ENCODE measurements at places on chromosomes 16 and 17.
A peak's percentile ranks its signal among the peaks of the same experiment; 100 is the strongest.

GRCh38 chr17:6427279-6427781, 7.6 kb downstream of the AIPL1 start:
- DNase-seq = peak; percentile 51

GRCh38 chr17:40623419-40624210, 24.0 kb downstream of the SMARCE1 start:
- DNase-seq = no peak

DNA sequence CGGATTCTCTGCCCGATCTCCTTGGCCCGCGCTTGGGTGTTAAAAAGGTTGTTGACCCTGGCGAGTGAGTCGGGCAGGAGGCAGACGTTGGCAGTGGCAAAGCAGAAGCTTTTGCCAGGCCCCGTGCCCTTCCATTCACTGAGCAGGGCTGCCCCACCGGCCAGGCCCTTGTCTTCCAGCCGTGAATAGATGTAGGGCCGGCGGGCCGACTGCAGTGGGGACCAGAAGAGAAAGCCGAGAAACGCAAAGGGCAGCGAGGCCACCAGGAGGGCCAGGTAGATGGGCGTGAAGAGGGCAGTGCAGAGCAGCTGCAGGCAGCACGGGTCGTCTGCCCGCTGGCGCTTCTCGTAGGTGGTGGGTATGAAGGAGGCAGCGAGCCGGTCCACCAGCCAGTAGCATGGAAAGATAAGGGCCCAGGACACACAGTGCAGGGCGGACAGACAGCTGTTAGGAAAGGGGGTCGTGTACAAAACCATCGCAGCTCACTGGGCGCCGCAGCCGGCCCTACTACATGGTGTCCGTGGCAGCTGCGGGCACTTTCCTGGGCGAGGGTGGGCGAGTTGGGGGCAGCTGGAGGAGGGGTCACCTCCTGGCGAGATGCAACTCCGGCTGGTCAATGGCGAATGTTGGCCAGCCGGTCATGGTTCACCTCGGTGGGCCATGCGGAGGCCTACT, 61.0 kb downstream of the PRMT7 start:
- no peak for DNase-seq

DNA sequence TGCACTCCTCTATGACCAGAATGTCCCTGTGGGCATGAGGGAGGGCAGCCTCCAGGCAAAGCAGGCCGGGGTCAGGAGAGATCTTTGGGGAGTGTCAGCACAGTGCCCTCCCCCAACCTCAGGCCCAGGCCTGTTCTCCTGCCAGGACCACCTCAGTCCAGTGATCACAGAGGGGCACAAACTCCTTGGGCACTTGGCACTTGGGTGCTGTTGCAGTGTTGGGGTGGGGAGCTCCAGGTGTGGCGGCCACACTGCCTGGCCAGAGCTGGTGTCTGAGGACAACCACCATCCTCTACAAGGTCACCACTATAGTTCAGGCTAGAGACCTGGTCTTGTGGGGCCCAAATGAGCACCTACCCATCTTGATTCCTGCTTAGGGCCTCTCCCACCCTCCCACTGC, 37.2 kb downstream of the SMPD3 start:
- no peak for DNase-seq

DNA sequence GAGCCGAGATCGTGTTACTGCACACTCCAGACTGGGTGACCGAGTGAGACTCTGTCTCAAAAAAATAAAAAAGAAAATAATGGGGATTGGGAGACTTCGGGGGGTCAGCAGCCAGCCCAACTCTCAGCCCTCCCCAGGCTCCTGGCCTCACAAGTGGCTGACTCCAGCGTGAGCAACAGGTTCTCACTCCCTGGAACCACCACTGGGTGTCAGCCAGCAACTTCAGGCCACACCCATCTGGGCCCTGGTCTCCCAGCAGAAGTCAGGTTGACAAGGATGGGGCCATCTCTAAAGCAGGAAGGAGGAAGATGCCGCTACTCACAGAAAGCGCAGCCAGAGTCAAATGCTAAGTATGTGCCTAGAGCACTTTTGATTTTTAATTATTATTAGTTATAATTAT, 139.4 kb downstream of the C16orf78 start:
- DNase-seq = no peak

DNA sequence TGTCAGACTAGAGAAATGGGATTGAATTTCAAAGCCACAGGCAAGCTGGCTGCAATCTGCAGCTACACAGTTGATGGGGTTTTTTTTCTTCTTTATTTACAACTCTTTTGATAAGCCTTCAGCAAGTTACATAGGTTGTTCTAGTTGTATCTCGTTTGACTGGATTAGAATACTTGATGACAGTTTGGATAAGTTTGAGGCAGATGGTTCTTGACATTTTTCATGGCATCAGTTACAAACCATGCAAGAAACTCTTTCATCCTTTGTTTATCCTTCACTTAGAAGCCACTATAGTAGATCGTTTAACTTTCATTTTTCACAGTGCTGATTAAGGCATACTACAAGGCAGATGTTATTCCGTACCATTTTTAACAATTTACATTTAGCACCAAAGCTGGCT, 238.9 kb downstream of the TOX3 start:
- no peak for DNase-seq

- no peak for DNase-seq
Measured at GRCh38 chr16:87834005-87834667, 35.2 kb downstream of the SLC7A5 start.

DNA sequence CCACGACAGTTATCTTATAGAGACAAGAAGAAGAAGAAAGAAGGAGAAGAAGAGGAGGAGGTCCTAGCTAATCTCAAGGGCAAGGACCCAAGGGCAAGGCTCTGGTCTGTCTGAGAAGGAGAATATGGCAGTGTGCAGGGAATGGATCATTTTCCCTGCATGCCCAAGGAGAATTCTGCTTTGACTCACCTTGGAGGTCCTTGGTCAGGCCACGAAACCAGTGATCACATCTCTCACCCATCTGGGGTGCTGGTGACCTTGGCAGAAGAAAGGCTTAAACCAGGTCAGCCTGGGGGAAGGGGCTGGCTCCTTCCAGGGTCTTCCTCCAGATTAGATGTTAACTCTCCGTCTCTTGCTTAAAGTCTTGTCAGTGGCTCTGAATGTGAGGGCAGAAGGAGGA, 1.6 kb upstream of the FMNL1 start:
- no peak for DNase-seq

Measured in kidney tubule cell (primary cell).